ENCODE measurements at places on chromosomes 3 and 15. TPM values are rescaled to one million over a fixed set of nuclear protein-coding genes. Genes with fewer than 3 reads are reported as not detected.

HYAL3 gene
- total RNA-seq: 3.9 TPM

- DNase-seq: no peak
Measured at GRCh38 chr3:9198899-9199335, 50.5 kb downstream of the SRGAP3 start.

- DNase-seq: no peak
Measured at GRCh38 chr15:98583771-98584430, 64.4 kb upstream of the IGF1R start.

- DNase-seq: peak; percentile 26
Measured at GRCh38 chr3:49617390-49618013, 56.6 kb upstream of the APEH start.

ADGRG7 gene
- not detected for total RNA-seq

GRCh38 chr3:127489357-127489756, 101.2 kb downstream of the TPRA1 start:
- DNase-seq: no peak

DNA sequence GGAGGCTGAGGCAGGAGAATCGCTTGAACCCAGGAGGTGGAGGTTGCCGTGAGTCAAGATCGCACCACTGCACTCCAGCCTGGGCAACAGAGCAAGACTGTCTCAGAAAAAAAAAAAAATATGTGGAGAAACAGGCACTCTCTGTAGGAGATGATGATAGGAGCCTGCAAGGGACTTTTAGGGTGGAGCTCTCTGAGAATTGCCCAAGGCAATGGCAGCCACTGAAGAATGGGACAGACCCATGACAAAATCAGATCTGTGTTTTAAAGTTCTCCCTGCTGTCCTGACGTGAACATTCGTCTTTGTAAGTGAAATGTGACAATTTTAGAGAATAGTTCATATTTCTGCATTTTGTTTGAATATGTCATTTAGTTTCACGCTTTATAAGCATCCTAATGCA, 50.2 kb downstream of the SOX2 start:
- DNase-seq: no peak

DNA sequence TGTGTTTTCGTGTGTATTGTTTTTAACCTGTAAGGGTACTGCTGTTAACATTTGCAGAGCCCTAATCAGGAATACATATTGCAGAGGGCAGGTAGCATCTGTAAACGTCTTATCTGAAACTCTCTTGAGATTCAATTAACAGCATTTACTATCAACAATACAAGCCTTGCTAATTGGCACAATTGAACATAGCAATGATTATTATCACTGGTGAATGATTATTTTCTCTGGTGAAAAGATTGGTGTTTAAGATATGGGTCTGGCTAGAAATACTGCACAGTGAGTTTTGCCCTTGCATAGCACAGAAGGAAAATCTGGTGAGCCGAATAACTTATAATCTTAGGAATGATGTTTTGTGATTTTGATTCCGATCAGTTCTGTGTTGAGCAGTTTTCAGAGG, 5.9 kb upstream of the CNTN4 start:
- no peak for DNase-seq

DNA sequence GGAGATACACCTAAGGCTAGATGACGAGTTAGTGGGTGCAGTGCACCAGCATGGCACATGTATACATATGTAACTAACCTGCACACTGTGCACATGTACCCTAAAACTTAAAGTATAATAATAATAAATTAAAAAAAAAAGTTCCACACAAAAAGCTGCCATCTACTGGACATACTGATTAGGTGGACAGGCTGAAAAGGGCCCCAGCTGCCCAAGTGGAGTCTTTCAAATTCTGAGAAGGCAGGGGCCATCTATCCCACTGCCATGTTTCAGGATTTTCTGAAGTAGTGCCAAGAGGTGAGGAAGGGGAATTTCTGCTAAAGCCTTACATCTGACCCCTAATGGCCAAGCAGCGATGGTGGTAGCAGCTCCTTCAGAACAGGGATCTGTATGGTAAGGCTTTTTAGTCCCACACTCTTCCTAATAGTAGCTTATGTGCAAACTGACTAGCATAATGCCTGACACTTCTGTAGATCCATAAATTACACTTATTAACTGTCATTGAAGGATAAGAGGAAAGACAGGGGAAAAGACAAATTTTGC, 7.7 kb downstream of the FSTL1 start:
- no peak for DNase-seq

RAD51 gene
- 0.52 TPM for total RNA-seq

- peak; percentile 92 for DNase-seq
Measured at GRCh38 chr3:143674100-143674968, 173.9 kb downstream of the SLC9A9 start.

GRCh38 chr15:41934843-41935242, 37.5 kb downstream of the EHD4 start:
- DNase-seq: peak; percentile 76

SLC4A7 gene
- total RNA-seq: 30.9 TPM

DNA sequence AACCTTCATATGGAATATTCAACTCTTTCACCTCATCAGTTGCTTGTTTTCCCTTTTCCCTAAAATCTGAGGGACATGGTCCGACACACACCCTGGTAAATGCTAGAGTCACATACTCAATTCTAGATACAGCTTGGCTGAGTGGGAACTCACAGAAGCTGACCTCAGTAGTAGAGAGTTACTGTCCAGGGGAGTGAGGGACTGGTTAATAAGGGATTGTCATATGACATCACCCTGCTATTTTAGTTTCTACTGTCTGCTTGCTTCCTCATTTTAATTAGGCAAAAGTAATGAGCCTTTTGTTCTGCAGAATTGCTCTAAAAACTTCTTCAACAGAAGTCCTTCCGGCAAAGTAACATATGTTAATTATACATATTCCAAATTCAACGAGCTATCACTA, 244.5 kb downstream of the ZIC4 start:
- DNase-seq: no peak

FGF12 gene
- 1.7 TPM for total RNA-seq

DNA sequence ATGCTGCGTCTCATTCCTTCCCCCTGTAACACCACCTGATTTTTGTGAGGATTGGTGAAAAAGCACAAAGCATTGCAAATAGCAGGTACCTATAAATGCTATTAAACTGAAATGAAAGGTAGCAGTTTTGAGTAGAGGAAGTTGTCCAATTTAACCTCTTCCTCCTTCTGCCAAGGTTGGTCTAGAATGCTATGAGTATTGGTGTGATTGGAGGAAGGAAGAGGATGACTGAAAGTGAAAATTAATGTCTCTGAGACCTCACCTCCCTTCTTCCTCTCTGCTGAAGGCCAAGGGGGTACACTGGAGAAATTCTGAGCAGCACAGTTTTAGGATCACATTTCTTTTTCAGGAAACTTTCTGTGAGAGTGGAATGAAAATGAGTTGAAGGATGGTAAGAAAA, 94.4 kb downstream of the DTWD1 start:
- no peak for DNase-seq

DNA sequence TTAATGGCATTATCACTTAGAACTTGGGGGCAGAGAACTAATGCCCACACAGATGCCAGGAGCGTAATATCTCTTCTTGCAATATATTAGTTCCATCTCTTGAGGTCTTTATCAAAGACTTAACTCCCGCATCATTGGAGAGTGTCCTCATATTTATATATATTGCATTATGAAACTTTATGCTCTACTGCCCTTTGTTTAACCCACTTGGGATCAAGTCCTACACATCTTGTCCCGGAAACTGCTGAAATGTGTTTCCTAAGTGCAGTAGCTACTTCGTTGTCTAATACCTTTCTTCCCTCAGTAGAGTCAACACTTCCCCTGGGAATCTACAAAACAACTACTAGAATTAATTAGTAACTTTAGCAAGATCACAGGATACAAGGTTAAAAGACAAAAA, 1029.2 kb downstream of the OTOL1 start:
- DNase-seq: no peak

AADACL2 gene
- total RNA-seq: 1.2 TPM

DUOX1 gene
- 4.4 TPM for total RNA-seq

ADAMTSL3 gene
- 13.0 TPM for total RNA-seq

DNA sequence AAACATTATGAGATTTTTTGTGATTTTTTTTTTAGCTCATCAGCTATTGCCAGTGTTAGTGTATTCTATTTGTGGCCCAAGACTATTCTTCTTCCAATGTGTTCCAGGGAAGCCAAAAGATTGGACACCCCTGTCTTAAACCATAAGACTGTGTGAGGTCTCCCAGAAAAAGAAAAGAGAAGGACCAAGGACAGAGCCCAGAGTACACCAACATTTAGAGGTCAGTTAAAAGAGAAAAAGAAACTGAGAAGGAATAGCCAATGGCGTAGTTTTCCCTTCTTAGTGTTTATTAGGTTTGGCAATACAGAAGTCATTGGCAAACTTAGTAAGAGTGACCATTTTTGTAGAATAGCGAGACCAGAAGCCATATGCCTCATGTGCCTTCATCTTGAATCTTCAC, 36.1 kb upstream of the SLC25A36 start:
- no peak for DNase-seq

DNA sequence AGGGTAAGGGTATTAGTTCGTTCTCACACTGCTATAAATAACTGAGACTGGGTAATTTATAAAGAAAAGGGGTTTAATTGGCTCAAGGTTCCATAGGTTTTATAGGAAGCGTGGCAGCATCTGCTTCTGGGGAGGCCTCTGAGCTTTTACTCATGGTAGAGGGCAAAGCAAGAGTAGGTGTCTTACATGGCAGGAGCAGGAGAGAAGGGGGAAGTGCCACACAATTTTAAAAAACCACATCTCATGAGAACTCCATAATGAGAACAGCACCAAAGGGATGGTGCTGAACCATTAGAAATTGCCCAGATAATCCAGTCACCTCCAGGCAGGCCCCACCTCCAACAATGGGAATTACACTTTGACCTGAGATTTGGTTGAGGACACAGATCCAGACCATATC, 12.2 kb downstream of the RNF111 start:
- no peak for DNase-seq

DNA sequence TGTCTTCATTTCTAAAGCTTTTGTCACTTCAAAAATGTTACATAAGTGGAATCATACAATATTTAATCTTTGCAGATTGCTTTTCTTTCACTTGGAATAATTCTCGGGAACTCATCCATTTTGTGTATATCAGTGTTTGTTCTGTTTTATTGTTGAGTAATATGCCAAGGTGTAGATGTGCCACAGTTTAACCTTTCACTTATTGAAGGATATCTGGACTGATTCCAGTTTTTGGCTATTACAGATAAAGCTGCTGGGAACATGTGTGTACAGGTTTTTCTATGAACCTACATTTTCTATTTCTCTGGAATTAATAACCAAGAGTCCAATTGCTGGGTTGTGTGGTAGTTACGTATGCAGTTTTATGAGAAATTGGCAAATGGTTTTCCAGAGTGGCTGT, 334.9 kb downstream of the PTPRG start:
- DNase-seq: no peak

DNA sequence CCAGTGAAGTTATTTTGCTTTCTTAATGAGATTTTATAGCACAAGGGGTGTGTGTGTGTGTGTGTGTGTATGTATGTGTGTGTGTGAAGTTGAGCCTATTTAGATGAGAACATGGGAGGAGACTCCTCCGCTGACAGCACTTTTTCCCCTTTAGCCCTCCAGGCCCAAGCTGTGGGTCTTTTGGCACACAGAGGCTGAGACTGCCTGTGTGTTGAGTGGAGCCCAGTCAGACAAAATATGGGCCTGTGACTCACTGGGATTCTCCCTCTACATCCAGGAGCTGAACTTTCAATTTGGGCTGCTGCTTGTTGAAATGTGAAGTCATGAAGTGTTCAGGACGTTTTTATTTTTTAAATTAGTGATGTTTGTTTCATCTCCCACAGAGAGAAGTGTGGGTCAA, 108.0 kb downstream of the MFSD1 start:
- no peak for DNase-seq

GRCh38 chr3:65961733-65962132, 77.0 kb downstream of the MAGI1 start:
- DNase-seq: no peak

DNA sequence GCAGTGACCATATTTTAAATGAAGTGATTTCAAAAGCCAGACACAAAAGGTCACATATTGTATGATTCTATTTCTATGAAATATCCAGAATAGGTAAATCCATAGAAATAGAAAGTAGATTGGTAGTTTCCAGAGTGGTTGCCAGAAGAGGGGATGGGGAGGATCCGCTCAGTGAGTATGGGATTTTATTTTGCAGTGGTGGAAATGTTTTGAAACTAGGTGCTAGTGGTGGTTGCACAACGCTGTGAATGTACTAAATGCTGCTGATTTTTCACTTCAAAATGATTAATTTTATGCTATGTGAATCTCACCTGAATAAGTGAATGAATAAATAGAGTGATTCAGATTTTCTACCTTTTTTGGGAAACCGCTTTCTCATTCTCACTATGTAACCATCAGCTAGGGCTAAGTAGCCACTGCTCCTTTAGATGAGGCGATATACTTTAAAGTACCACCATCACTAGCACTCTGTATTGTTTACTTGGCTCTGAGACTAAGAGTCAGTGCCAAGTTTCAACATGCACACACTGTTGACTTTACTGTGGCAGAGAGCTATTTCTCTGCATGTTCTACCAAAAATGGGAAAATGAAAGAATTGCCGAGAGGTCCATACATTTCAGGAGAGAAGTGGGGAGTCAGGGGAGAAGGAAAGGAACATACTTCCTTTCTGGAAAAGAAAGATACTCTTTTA, 90.7 kb upstream of the GOLIM4 start:
- DNase-seq: no peak

GRCh38 chr3:56302417-56302816, 165.8 kb downstream of the ERC2 start:
- DNase-seq: no peak

GRCh38 chr3:153673853-153674252, 447.3 kb upstream of the ARHGEF26 start:
- no peak for DNase-seq
